Ascending aorta (tissue), 2 donors: ENCODE measurements at places on chromosomes 11 and 22. TPM values are rescaled to one million over a fixed set of nuclear protein-coding genes. Genes with fewer than 3 reads are reported as not detected.

- no peak for DNase-seq
Measured at GRCh38 chr22:43992331-43992821, 31.7 kb upstream of the PARVB start.

RDX gene
- 105 TPM for total RNA-seq

DNA sequence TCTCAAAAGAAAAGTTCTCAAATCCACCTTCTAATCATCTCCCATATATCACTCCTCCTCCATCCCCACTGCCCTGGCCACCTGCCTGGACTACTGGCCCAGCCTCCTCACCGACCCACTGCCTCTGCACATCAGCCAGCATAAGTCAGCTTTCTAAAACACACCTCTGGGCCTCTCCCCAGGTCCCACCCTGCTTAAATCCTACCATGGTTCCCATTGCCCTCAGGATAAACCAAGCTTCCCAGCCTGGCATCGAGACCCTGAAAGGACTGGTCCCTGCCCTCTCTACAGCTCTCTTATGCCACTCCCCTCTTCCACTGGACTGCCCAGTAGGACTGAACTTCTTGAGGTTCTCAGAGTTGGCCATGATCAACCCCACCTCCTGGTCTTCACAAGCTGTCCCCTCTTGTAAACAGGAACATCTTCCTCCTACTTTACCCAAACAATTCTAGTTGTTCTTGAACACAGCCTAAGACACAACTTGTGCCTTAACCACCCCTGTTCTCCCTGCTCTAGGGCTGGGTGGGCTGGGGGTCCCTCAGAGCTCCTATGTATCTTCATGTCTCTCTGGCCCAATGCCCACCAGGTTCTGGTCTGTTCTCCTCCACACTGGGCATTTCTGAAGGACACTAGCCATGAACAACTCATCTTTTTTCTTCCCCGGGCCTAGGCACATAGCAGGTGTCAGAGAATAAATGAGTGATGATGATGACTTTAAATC, 12.6 kb upstream of the P2RY6 start:
- DNase-seq = peak; percentile 60

OR5D13 gene
- not detected for total RNA-seq

KRTAP5-10 gene
- total RNA-seq = not detected

CARNS1 gene
- total RNA-seq = 6.0 TPM

OR4C15 gene
- not detected for total RNA-seq

DNA sequence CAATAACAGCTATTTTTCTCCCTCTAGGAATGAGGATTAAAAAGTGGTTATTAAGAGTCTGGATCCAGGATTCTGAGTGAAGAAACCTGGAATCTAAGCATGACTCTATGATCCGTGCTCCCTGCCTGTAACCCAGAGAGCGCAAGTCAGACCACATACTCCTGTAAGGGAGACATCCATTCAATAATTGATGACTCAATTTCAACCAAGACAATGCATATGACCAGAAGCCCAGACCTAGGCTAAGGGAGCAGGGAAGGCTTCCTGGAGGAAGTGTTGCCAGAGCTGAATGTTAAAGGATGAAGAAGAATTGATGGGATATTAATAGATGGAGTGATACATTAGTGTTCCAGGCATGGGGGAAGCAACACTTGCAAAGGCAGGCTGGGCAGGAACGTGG, 13.8 kb upstream of the PAMR1 start:
- DNase-seq = no peak

GRCh38 chr11:88284336-88285050, 53.0 kb downstream of the CTSC start:
- no peak for DNase-seq

DNA sequence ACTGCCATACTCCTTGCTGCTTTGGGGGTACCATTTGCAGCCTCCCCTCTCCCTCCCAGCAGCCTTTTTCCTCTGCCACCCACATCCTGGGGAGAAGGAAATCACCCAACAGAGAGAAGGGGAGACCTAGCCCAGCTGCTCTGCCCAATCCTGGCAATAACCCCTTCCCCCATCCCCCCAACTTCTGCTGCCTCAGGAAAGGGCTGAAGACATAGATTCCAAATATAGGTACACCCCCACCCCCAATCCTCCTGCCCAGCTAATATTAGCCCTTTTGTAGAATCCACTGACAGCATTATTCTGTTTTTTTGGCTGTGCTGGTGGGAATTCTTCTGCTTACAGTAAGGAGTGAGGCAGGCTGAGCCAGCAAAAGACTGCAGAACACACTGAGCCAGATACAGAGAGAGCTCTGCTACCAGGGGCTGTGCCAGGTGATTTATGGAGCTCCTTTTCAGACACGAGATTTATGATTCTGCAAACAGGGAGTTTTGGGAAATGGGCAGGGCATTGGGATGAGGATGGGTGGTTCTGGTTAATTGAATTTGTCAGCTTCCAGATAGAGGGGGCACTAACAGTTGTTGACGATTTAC, 164.0 kb downstream of the TENM4 start:
- DNase-seq = no peak

GRCh38 chr22:32631507-32632255, 157.1 kb downstream of the FBXO7 start:
- no peak for DNase-seq

DNA sequence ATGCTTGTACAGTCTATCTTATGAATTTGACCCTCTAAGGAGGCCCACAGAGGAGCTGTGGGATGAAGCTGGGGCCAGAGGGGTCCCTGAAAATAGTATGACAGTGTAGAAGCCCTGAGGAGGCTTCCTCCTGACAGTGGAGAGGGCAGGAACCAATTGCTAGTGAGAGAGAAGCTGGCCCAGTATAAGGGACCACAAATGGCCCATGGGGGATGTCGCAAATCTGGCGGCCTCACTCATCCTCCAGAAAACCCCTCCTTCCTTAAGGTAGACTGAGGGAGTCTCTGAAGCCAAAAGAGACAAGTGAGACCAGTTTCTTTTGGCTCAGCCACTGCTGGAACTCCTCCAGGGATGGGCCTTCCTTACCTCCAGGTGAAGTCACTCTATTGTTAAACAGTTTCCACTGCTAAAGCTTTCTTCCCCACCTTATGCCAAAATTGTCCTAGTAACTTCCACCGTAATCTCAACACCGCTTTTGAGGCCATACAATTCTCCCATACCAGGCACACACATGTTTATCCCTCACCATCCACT, 17.8 kb upstream of the CASTOR1 start:
- no peak for DNase-seq

DNA sequence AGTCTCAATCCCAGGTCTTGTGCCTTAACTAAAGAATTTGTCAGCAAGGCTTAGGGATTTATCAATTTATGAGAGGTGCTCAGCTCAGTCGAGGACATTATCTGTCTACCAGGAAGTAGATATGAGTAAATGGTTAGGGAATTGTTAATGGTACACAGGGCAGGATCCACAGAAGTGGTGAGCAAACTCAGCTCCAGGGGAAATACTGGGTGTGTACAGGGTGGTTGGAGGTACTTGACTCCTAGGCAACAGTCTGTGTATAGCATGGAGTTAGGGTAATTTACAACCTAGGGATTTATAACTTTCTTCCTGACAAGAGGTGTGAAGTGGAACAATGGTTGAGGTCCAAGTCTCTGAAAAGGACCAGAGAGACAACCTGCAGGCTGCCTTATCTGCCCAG, 123.4 kb upstream of the OR9Q1 start:
- no peak for DNase-seq

- DNase-seq = no peak
Measured at GRCh38 chr11:126173257-126173656, 38.2 kb downstream of the RPUSD4 start.

ASPHD2 gene
- total RNA-seq = 0.32 TPM

GRCh38 chr22:31575190-31575589, 78.9 kb downstream of the SFI1 start:
- no peak for DNase-seq

- DNase-seq = no peak
Measured at GRCh38 chr11:69821511-69822040, 2.4 kb upstream of the FGF3 start.

OR8A1 gene
- not detected for total RNA-seq

DNA sequence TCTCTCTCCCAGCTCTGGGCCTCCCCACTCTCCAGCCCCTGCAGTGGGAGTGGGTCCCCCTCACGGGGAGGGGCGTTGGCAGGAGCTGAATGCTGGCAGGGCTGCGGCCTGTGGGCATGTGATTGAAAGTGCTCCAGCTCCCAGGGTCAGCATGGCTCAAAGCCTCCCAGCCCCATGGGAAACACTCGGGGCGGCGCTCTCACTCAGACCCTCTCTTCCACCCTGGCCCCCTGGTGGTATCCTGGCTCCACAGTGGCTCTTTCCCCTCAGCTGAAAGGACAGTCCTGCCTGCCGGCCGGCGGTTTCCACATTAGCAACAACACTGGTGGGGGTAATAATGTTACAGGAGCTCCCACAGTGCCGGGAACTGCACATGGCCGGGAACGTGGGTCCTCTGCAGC, 35.5 kb downstream of the POLR3H start:
- no peak for DNase-seq

DNA sequence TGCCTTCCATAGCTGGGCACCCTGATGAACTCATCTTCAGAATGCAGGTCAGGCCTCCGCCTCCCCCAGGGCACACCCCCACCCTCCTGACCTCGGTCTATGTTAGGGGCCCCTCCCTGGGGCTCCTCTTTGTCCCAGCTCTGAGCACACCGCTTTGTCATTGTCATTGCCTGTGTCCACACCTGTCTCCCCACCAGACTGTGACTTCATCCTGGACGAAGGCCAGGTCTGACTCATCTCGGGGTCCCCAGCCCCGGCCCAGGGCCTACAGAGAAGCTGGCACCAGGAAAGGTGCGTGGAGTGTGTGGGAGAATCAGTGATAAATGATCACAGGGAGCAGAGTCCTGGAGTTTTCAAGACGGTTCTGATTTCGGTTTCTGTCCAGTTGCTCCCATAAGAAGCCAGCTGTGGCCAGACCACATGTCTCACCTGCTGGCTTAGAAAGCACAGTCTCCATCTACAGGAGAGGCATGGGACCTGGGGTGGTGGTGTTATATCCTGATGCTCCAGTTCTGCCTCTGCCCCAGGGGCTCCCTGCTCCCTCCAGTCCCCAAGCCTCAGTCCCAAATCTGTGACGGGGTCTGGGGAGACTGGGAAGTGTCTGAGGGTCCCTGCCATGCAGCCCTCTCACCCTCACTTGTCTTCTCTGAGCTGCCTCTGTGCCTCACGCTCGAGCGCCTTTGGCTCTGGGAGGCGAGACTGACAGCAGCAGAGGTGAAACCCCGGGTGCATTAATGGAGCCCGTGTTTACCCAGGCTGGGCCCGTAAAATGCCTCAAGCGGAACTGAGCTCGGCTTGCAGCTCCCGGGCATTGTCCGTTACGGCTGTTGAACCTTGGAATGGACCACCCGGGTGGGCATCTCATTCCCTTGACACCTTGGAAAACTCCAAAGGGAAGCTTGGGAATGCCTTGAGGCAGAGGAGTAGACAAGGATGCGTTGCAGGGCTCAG, 85.5 kb upstream of the WNT11 start:
- DNase-seq = no peak

DNA sequence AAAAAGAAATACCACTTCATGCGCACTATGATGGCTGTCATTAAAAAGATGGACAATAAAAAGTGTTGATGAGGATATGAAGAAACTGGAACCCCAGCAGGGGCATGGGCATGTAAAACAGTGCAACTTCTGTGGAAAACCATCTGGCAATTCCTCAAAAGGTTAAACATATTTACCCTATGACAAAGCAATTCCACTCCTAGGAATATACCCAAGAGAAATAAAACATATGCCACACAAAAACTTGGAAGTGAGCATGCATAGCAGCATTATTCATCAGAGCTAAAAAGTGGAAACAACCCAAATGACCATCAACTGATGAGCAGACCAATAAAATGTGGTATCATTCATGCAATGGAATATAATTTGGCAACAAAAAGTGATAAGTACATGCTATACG, 50.1 kb downstream of the LRRC32 start:
- peak; percentile 57 for DNase-seq

GRCh38 chr11:42524534-42525227, 787.1 kb upstream of the API5 start:
- no peak for DNase-seq

- DNase-seq = no peak
Measured at GRCh38 chr22:43039800-43040199, 24.9 kb upstream of the PACSIN2 start.

- no peak for DNase-seq
Measured at GRCh38 chr11:95711945-95712221, 77.7 kb downstream of the FAM76B start.

- no peak for DNase-seq
Measured at GRCh38 chr11:10725114-10725906, 25.7 kb upstream of the CTR9 start.

NCAM1 gene
- total RNA-seq = 3.3 TPM

KLHL35 gene
- not detected for total RNA-seq

TRIM44 gene
- total RNA-seq = 6.1 TPM

DNA sequence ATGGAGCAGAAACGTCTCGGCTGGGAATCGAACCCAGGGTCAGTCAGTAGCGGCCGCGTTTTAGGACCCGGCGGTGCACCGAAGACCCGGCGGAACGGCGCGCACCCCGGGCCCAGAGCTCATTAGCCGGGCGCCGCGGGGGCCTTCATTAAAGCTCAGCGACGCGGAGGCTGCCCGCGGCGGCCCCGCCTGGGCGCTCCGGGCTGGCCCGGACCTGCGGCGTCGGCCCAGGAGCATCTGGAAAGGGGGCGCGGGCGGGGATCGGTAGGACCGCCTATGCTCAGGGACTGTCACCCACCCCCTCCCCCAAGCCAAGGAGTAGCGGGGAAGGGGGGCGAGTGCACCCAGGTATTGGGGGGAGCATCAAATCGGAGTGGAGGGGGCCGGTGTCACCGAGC, 52.2 kb downstream of the CYTH4 start:
- no peak for DNase-seq

ALX4 gene
- not detected for total RNA-seq

TRIM49C gene
- not detected for total RNA-seq

BTG4 gene
- not detected for total RNA-seq

CCDC87 gene
- 0.21 TPM for total RNA-seq

CNTN5 gene
- total RNA-seq = 3.6 TPM

DNA sequence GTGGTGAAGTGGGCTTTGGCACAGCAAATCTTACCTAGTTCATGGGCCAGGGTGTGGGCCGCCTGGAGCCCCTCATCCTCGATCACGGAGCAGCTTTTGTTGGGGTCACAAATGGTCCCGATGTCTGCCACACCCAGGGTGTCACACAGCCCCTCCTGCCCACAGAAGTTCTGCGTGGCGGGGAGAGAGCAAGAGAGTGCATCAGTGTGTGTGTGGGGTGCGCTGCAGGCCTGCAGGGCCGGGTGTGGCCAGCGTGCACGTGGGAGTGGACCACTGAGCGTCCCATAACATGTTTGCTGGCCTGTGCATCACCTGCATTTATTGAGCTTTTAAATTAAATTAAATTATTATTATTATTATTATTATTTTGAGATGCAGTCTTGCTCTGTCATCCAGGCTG, 11.5 kb downstream of the ADAMTS8 start:
- no peak for DNase-seq

PDE2A gene
- total RNA-seq = 403 TPM
